ENCODE measurements at places on chromosomes 7 and 10.

- no peak for DNase-seq
Observed at GRCh38 chr7:106205621-106206222, 79.1 kb downstream of the NAMPT start.

DNA sequence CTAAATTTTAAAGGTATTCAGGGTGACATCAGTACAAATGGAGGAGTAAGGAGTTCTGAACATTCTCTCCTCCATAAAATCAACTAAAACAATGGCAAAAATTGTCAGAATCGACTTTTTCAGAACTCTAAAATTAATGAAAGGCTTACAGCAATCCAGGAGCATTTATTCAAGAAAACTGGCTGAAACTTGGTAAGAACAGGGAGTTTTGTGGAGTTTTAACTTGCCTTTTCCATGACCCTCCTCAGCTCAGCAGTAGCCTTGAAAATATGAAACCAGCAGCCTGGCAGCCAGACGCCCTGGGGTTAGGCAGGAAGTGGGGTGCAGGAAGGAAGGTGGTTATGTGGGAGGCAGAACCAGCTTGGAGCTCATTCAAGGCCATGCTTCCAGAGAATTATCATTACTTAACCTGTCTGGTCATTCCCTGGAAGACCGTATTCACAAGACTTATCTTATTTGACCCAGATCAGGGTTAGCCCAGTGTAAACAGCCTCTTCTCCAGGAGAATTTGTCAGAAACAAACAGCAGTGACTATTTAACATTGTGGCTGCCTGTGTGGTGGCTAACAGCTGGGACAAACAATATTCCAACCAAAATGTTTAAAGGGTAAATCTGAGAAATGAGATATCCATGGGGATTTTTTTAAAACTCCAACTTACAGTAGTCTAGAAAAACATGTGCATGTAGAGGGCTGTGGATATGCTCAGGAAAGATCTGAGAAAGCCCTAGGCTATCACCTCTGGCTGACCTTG lies 75.7 kb upstream of the MACROH2A2 start:
- DNase-seq: no peak

DNA sequence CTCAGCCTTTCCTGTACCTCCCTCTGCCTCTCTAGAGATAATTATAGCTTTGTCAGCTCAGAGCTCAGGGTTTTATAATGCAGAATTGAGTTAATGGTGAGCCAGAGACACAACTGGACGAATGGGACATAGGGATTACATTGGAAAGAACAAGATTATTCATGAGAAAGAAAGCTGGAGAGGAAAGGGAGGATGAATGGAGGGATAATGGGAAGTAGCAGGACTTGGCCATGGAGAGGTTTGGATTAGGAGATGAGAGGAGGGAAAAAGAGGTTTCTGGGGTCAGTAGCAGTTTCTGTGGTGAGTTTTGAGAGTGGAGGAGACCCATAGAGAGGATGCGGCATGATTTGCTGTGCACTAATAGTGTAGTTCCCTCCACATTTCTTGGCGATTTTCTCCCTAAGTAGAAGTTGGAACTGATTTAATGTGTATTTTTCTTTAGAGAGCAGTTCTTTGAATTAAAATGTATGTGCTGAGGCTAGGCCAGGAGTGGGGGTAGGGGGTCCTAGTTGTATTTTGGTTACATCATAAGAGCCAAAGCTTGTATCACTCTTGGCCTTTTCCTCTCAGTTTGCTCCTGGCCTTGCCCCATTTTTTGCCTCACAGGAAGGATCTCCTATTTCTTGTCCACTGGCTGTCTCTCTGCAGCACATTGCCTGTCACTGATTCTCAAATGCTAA lies 107.4 kb downstream of the MKX start:
- DNase-seq: no peak

DNA sequence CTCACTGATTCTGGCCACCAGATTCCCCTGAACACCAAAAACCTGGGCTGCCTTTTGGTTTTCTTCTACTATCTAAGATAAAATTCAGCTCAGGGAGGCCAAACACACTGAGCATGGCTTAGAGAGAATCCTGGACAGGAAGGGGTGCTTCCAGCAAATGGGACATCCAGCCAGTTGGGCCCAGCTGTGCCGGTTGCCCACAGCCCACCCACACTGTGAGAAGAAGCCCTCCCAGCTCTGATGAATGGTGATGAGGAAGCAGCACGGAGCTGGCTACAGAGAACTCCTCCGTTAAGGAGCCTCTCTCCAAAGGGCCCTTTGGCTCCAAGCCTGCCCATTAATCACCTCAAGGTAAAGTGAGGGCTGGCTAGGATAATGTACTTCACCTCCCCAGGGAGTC lies 15.9 kb downstream of the LRRC18 start:
- no peak for DNase-seq

DNA sequence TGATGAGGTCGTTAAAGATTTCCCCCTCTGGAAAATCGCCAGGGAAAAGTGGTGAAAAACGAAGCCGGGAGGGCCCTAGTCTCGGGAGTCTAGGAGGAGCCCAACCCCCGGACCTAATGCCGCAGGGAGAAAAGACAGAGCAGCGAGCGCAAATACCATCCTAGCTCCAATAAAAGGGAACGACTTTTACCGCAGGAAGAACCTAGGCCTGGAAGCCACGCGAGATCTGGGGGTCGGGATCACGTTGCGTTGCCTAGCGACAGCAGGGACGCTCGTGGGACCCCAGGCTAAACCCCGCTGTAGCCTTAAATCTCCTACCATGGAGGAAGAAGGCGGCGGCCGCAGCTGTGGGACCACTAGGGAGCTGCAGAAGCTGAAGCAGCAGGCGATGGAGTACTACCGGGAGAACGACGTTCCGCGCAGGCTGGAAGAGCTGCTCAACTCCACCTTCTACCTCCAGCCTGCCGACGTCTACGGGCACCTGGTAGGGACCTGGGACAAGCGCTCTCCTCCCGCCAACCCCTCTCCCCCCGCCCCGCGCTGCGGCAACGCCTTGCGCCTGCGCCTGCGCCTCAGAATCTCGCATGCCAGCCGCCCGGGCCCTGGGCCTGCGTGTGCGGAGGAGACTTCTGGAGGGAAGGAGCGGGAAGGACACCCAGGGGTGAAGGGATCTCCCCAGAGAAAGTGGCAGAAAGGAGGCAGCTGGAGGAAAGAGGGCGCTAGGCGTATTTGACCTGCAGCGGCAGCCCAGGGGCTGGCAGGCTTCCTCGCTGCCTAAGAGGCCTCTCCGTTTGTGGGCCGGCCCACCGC lies at the start of gene ENO4:
TSS of gene ENO4 (plus strand) at position 252 of the 810 bp plus-strand sequence. CDS start at position 320, 68 bp downstream.
- no peak for DNase-seq

- DNase-seq: no peak
Observed at GRCh38 chr10:6162589-6163356, 40.0 kb upstream of the PFKFB3 start.

- no peak for DNase-seq
Observed at GRCh38 chr10:88037623-88038022, 174.2 kb downstream of the PTEN start.

DNA sequence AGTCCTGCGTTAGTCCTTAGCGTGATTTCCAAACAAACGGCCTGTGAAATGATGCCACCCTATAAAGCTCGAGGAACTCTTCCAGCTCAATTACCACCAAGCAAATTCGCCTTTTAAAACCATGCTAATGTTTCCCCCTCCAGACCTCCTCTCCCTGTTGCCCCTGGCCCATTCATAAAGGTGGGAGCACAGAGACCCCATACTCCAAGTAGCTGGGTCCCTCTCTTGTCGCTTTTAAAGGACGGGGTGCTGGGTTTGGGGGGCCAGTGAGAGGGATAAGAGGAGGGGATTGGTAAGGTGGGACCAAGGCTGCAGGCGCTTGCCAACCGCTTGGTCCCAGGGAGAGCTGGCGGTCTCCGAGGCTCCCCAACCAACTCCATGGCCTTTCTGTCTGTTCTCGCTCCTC lies 1.2 kb downstream of the HMX2 start:
- DNase-seq: no peak
